ENCODE measurements at places on chromosomes 5 and 9. TPM values are rescaled to one million over a fixed set of nuclear protein-coding genes. Genes with fewer than 3 reads are reported as not detected.

GRCh38 chr5:167147879-167148278, 1143.6 kb upstream of the WWC1 start:
- no peak for DNase-seq

- no peak for DNase-seq
Measured at GRCh38 chr5:121974261-121974660, 12.5 kb downstream of the SRFBP1 start.

- no peak for DNase-seq
Measured at GRCh38 chr5:97062046-97062445, 80.4 kb downstream of the LIX1 start.

GRCh38 chr9:131216806-131217205, 59.5 kb downstream of the FAM78A start:
- DNase-seq = no peak

DNA sequence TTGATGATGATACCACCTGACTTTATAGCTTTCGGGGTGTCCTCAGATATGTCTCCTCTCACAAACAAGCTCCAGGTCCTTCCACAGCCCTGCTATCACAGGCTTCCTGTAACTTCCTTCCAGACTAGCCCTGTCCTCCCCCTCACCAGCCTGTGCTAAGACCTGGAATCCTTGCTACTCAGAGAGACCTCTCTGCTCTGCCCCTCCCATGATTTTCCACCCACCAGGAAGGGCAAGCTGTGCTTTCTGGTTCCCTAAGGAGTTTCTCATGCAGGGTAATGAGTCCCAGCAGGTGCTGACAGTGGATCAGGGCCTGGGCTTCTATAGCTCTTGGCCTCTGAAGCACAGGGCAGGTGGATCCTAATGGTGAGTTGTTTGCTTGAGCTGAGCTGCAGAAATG, 86.9 kb downstream of the AOPEP start:
- no peak for DNase-seq

Gene SLF1
- 2.6 TPM for total RNA-seq

Gene RXFP3
- total RNA-seq = 0.44 TPM
